Right forelimb (tissue), 1 donor: ENCODE measurements at places on chromosomes 6 and 20.

DNA sequence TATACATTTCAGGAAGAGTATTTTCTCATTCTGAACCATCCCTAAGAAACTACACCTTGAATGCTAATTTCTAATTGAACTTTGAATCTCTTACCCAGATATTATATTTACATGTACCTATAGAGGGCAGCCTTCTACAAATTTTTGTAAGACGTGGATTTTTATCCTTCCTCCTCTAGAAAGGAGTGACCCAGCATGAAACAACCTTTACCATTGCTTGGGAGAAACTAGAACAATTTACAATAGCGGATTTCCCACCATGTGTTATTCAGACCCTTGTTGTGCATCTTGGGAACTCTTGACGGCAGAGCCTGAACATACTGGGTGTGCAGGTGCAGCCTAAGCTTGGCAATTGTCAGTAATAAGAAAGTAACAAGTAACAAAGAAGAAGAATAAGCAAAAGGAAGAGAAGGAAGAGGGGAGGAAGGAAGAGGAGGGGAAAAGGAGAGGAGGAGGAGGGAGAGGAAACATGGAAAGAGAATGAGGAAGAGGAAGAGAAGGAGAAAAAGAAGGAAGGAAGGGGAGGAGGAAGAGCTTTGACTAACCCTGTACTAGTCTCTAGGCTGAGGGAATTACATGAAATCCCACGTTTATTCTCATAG, 10.8 kb upstream of the TAAR1 start:
- no peak for DNase-seq

DNA sequence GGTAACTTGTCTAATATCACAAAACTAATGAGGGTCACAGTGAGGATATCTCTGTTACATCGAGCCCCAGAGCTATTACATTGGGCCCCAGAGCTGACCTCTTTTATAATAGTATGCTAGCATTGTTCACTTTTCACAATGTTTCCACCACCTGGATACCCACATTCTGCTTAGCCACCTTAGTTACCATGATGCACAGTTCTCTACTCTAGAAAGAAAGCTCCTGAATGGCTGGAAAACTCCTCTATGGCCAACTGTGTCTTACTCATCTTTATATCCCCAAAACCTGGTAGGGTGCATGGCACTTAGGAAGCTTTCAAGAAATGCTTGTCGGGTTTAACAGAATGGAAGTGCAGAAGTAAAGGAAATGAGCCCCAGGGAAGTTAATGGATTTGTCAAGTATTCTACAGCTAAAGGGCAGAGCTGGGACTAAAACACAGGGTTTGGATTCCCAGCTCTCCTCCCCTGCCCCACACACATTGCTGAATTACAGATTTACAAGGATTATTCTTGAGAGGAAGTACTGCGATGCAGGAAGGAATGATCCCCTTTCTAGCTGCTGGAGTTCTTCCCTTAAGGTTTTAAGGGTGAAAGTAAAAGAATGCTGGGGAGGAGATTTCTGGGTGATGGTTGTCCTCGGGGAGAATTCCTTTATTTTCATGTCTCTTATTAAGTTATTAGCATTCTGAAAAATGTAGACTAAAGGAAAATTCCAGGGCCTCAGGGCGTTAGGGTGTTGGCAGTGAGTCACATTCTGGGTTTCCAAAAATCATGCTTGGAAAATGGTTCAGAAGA, 16.1 kb upstream of the HINT3 start:
- no peak for DNase-seq

- DNase-seq, result no peak
Measured at GRCh38 chr20:64113796-64114355, 6.5 kb upstream of the NPBWR2 start.

DNA sequence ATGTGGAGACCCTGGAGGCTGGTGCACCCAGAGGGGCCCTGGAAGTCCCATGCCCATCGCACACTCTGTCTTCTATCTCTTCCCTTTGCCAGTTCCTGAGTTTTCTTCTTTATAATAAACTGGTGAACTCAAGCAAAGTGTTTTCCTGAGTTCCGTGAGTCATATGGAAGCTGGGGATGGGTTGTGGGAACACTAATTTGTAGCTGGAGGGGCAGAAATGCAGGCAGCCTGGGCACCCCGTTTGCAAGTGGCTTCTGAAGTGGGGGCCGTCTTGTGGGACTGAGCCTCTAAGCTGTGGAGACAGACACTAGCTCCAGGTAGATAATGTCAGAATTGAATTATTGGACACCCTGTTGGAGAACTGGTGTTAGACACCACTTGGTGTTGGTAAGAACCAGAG, 3.2 kb upstream of the PPP1R3G start:
- no peak for DNase-seq
